ENCODE measurements at places on chromosomes 11 and 22.

GRCh38 chr11:44752713-44753112, 26.0 kb downstream of the TSPAN18 start:
- no peak for DNase-seq

DNA sequence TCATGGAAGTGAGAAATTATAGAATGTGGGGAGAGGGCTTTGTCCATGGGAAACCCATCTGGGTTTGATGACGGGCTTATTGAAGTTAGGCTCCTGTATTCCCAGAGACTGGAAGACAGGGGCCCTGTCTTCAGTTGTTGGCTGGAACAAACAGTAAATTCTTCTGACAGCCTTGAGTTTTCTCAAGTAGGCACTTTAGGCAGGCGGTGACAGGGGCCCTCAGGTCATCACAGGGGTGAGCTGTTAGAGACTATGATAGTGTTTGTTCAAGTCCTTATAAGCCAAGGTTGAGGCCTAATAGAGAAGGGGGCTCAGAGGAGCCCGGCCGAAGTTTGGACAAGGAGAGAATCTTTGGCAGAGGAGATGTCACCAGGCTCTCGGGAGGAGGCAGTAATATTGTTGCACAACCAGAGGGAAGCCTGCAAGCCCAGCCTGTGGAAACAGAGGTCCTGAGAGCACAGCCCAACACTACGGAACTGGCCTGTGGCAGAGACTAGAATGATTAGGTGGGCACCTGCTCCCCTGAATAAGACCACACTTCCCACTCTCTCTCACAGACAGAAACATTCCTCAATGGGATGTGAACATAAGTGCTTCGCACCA, 20.2 kb upstream of the IL17RA start:
- no peak for DNase-seq

- no peak for DNase-seq
Observed at GRCh38 chr11:3849297-3849874, 6.1 kb upstream of the STIM1 start.

DNA sequence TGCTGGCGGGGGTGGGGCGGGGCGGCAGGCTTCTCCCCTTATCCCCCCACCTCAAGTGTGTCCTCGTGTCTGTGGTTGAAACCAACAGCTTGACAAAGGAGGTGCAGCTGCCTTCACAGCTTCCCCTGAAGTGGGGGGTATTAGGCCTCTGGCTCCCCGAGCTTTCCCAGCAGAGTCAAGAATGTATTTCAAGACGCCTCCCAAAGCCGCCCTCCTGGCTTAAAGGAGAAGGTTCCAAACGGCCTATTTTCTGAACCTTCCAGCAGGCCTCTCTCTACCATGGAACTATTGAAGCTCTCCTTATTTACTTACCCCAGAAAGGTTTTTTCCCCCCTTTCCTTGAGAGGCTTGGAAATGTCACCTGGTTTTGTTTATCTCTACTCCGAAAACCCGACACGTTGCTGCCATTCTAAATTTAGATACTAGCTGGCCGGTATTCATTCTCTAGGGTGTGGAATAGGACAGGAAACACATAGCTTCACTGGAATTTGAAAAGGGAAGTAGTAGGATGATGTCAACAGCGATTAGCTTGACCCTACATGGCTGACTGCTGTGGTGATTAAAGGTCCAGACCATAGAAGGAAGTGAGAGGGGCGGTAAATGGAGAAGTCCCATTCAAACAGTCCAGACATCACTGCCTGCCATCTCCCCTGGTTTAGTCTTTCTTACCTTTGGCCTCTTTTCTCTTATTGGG, 671 bp upstream of the PICALM start:
- DNase-seq = peak; percentile 84

DNA sequence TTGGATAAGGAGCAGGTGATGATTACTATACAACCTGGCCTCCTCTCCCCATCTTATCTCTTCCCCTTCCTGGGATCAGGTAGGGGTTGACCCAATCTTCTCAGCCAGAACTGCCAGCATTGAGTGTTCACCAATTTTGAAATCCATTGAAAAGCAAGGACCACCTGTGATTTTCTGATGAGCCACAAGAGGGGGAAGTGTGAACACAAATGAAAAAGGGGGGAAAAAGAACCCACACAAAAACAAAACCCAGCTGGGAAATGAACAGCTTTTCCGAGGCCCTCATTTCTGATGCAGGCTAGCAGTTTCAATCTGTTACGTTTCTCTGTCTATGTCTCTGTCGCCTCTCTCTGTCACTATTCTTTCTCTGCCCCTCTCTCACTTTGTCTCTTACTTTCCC, 161.9 kb downstream of the INSC start:
- no peak for DNase-seq

GRCh38 chr11:67572747-67573419, 10.7 kb upstream of the GSTP1 start:
- no peak for DNase-seq

GRCh38 chr11:13889552-13890249, 72.8 kb upstream of the SPON1 start:
- DNase-seq = no peak

DNA sequence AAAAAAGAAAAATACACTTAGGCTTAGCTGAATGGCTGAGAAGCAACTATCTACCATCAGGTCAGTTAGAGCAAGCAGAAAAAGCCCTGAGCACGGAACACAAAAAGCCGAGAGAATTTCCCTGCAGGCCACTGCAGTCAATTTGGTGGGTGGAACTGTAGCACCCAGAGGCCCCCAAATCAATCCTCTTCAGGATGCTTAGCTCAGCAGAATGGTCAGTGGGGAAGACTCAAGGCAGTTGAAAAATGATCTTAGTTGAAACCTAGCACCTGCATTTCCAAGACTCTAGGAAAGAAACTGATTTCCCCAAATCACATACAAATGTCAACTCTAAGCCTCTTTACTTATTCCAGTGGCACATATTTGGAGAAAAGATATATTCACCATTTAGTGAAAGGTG, 327.4 kb upstream of the SYN3 start:
- no peak for DNase-seq

- DNase-seq = no peak
Observed at GRCh38 chr11:47259232-47259977, 1.6 kb downstream of the NR1H3 start.

- DNase-seq = no peak
Observed at GRCh38 chr11:110028921-110029320, 64.3 kb upstream of the ZC3H12C start.

DNA sequence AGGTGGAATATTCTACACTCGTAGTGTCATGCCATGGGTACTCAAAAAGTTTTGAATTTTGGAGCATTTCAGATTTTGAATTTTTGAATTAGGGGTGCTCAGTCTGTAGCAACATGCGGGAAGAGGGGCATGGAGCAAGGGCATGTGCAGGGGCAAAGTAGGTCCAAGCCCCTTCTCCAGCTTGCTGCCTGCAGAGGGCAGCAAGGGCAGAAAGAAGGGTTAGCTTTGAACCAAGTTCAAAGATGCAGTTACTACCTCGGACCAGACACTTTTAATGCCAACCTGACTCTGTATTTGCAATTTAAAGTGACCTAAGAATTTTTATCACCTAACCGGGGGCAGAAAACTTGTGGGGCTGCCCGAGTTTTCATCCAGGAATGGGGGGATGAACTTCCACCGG, 68.2 kb downstream of the CD82 start:
- DNase-seq = no peak

GRCh38 chr11:64539239-64539638, 51.8 kb upstream of the SLC22A12 start:
- DNase-seq = no peak

DNA sequence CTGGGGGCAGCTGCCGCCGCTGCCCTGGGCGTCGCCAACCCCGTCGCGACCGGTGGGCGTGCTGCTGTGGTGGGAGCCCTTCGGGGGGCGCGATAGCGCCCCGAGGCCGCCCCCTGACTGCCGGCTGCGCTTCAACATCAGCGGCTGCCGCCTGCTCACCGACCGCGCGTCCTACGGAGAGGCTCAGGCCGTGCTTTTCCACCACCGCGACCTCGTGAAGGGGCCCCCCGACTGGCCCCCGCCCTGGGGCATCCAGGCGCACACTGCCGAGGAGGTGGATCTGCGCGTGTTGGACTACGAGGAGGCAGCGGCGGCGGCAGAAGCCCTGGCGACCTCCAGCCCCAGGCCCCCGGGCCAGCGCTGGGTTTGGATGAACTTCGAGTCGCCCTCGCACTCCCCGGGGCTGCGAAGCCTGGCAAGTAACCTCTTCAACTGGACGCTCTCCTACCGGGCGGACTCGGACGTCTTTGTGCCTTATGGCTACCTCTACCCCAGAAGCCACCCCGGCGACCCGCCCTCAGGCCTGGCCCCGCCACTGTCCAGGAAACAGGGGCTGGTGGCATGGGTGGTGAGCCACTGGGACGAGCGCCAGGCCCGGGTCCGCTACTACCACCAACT, 1.0 kb downstream of the FUT4 start:
- no peak for DNase-seq

DNA sequence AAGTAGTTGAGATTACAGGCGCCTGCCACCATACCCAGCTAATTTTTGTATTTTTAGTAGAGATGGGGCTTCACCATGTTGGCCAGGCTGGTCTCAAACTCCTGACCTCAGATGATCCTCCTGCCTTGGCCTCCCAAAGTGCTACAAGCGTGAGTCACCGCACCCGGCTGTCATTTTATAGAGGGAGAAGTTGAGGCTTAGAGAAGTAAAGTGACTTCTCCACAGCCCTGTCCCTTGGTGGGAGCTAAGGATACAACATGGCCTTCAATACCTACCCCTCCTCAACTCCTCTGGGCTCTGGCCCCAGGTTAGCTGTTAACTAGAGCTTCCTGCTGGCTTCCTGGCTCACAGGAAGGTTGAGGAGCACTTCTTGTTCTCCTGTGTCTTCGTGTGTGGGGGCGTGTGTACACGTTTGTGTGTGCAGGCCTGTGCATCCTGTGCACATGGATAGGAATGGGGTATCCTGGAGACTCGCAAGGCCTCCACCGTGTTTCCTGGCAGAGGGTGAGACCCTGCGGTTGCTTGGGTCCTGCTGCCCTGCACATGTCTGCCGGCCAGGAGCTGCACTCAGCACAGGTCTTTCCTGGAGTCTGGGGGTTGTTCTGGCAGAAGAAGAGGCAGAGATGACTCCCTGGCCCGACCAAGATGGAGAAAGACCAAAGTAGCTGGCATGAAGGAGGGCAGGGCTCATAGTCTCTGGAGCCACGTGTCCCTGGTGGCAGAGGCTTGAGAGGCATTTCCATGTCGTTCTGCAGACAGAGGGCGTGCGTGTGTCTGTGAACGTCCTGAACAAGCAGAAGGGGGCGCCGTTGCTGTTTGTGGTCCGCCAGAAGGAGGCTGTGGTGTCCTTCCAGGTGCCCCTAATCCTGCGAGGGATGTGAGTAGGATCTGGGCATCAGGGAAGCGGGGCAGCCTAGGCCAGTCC, 2.4 kb downstream of the SIDT2 start:
- DNase-seq = peak; percentile 90

GRCh38 chr22:23357053-23357452, 176.7 kb downstream of the BCR start:
- DNase-seq = no peak

DNA sequence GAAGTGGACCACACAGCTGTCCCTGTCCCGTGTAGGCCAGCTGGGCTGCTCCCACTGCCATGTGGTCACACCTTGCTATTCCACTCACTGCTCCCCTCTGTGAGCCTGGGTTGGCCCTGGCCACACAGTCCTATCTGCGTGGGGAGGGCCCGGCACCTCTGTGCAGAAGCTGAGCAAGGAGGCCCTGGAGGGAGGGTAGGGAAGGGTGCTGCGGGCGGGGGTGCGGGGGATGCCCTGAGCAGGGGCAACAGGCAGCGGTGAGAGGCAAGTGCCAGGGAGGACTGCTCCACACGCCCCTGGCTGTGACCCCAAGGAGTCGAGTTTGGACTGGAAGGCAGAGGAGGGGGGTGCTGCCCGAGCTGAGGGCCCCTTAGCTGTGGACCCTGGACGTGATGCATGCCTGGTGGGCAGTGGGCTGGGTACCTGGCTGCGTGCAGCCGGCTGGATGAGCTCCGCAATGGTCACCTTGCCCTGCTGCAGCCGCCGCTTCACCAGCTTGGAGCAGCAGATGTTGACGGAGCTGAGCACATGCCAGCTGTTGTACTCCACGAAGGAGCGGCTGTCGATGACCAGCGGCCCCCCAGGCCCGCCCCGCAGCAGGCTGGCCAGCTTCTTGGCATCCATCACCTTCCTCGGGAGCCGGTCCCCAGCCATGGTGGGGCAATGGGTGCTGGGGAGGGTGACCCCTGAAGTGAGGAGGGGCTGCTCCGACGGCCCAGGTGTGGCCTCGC, 6.7 kb downstream of the DUSP8 start:
- DNase-seq = no peak

All from ascending aorta (tissue), 2 donors.